ENCODE measurements at places on chromosomes 7 and 10.

DNA sequence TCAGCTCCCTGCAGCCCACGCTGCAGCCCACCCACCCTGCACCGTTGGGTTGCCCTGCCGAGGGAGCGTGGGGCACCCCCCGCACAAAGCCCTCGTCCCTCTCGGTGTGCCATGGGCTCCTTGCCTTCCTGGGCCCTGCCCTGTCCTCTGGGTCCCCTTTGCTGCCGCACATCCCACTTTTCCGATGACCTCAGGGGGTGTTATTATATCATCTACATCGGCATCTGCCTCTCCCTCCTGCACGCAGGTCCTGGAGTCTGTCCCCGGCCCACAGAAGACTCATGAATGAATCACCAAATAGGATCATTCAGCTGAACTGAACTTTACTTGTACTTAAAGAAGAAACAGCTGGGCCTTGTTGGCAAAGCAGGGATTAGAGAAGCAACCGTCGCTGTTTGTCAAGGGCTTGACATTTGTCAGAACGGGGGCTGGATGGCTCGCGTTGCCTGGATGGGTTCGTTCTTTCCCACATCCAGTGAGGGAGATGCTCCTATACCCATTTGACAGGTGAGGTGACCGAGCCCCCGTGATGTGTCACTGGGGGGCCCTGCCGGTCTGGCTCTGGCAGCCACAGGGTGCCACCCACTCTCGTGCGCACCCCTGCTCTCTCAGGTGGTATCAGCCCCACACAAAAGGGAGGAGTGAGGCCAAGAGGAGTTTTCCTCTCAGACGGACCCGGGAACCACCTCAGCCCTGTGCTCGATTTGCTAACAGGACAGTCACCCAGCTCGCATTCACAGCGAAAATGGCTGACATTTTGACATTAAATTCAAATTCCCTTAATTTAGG, 58.6 kb upstream of the EBF3 start:
- DNase-seq = no peak

DNA sequence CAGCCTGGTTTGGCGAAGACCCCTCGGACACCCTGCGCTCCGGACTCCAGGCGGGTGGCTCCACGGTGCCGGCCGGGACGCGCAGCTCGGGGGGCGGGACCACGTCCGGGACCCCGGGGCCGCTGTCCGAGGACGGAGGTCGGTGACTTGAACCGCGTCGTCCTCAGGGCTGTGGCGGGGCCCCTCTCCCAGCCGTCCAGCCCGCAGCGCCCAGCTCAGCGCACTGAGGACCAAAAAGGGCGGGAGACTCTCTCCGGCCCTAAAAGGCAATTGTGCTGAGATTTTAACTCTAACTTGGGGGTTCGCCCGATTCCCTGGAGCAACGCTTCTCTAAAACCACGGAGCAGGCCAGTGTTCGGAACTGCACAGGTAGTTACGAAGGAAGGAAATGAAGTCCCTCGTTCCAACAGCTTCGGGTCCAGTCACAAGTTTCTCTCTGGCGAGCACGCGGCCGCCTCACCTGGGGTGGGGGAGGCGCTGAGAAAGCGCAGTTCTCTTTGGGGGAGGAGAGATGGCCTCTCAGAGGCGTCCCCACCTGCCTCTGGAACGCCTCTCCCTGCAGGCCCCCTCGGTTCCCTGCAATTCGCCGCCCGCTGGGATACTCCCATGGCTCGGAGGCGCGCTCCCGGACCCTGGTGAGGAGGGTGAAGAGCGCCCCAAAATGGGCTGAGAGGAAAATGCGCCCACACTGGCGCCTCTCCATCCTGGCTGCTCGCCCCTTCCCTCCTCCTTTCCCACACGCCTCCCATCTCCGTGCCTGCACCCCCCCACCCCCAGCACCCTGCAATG, 352.7 kb downstream of the DNAJB6 start:
- no peak for DNase-seq

GRCh38 chr10:5751601-5752253, 61.5 kb downstream of the GDI2 start:
- DNase-seq = no peak

- peak; percentile 81 for DNase-seq
Observed at GRCh38 chr10:124306922-124307371, 111.8 kb downstream of the OAT start.

DNA sequence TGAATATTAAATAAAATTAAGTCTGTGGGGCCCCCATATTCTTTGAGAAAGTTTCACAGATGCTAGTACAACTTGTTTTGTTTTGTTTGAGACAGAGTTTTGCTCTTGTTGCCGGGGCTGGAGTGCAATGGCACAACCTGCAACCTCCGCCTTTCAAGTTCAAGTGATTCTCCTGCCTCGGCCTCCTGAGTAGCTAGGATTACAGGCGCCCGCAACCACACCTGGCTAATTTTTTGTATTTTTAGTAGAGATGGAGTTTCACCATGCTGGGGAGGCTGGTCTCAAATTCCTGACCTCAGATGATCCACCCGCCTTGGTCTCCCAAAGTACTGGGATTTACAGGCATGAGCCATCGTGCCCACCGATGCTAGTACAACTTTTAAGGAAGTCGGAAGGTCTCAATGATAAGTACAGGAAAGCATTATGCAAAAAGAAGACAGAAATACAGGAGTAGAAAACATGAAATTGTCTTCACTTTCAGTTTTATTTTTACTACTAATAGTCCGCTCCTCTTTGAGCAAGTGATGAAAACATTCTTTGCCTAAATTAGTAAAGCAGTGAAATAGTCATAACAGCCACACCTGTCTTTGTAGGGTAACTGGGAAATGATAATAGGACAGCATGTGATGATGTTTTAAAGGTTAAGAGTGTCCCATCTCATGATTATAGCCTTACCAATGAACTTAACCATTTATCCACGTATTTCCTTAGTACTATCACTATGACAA, 147.5 kb downstream of the SEMA3D start:
- DNase-seq = no peak

DNA sequence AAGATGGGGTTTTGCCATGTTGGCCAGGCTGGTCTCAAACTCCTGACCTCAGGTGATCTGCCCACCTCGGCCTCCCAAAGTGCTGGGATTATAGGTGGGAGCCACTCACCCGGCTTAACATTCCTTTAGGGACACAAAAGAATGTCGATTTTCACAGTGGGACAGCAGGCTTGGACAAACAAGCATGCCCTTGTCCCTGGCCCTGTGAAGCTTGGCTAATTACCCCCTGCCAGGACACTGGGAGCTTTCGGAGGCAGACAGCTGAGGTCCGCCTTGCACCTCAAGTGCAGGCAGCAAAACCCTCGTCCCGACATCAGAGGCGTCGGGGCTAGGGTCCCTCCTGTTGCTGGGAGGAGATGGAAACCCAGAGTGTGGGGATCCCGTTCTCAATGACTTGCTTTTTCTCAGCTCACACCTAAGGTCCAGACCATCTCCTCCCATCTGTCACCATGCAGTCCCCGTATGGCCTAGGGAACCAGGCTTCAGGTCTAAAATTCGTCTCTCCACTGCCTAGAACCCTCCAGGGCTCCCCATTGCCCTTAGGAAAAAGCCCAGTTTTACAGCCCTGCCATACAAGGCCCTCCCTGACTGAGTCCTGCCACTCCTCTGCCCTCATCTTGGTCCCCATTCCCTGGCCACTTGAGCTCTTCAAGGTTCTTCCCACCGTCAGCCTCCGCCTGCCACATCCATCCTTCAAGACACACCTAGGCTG, 6.3 kb upstream of the CLIP2 start:
- no peak for DNase-seq

GRCh38 chr10:62433181-62433692, 59.1 kb downstream of the ZNF365 start:
- DNase-seq = peak; percentile 81

GRCh38 chr10:78301481-78301880, 267.8 kb downstream of the RPS24 start:
- DNase-seq = no peak

- DNase-seq = no peak
Observed at GRCh38 chr10:48923748-48924147, 15.9 kb downstream of the LRRC18 start.

- DNase-seq = no peak
Observed at GRCh38 chr7:16318989-16319915, 102.1 kb downstream of the CRPPA start.

DNA sequence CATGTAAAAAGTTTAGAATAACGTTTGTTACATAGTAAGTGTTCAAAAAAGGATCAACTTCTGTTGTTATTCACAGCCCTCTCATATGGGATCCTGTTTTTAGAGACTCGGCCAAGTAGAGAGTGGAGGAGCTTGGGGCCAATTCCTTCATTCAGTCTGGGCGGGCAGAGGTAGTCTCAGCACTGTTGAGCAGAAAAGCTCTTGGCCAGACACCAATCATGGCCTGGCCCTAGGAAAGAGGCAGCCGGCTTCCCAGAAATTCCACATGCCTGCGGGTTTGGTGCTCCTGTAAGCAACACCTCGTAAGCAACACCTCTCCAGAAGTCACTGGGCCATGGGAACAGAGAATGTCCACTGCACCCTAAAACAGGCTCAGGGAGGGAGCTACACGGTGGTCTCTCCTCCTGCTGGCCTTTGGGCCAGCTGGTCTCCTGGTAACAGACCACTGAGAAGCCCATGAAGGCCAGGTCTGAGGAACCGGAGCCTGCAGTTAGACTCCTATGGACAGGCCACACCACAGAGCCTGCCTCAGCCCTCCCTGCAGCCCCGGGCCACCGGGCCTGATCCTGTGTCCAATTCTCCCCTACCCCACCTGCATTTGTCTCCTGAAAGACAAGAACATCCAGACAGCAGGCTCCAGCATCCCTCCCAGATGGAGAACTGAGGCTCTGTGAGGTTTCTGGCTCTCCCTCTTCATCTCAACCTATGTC, 149.1 kb downstream of the GRID1 start:
- no peak for DNase-seq

- peak; percentile 49 for DNase-seq
Observed at GRCh38 chr7:5452937-5453540, 29.4 kb upstream of the TNRC18 start.

DNA sequence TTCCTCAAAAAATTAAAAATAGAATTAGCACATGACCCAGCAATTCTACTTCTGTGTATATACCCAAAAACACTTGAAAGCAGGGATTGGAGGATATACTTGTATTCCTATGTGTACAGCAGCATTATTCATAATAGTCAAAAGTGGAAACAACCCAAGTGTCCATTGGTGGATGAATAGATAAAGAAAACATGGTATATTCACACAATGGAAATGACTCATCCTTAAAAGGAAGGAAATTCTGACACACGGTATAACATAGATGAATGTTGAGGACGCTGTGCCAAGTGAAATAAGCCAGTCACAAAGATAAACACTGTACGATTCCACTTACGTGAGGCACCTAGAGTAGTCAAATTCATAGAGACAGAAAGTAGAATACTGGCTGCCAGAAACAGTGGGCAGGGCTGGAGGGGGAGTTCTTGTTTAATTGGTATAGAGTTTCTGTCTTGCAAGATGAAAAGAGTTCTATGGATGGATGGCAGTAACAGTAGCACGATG, 26.6 kb upstream of the KAT6B start:
- DNase-seq = peak; percentile 22

GRCh38 chr7:87312215-87312865, 33.1 kb upstream of the CROT start:
- peak; percentile 36 for DNase-seq

- no peak for DNase-seq
Observed at GRCh38 chr7:107021600-107021999, 22.9 kb upstream of the PRKAR2B start.

DNA sequence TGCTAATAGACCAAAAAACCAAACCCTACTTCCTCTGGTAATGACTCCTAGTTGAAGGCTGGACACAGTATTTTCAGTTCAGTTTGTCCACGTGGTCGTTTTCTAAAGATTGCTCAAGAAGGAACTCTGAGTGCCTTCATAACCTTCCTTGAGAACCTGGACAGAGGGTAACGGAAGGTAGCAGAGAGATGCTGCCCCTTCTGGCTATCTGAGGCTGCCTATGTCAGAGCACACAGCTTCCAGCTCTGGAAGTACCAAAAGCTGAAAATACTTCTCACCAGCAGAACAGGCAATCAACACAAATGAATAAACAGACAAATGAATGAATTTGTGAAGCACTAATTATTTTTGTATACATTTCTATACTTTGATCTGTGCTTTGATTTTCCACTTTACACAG, 85.2 kb downstream of the AMPH start:
- DNase-seq = no peak

GRCh38 chr7:21939136-21939857, 6.4 kb downstream of the CDCA7L start:
- DNase-seq = peak; percentile 16

- DNase-seq = no peak
Observed at GRCh38 chr10:4022473-4022872, 237.5 kb upstream of the KLF6 start.

- DNase-seq = no peak
Observed at GRCh38 chr10:49150426-49150825, 16.6 kb upstream of the FAM170B start.

DNA sequence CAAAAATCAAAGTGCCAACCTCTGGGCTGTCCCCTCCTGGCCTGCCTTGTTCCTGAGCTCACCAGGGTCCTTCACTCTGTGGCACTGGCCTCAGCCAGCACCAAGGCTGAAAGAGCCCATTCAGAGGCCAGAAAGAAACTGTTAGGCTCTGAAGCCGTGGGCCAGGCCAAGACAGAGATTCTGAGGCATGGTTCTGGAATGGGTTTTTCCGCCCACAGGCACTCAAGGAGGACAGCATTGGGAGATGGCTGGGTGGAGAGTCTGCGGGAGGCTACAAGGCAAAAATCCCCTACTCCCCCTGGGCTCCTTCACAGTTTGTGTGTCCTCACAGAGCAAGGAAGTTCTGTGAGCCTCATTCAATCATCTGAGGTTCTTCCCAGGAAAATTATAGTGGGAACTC, 31.7 kb downstream of the GRIFIN start:
- DNase-seq = no peak

DNA sequence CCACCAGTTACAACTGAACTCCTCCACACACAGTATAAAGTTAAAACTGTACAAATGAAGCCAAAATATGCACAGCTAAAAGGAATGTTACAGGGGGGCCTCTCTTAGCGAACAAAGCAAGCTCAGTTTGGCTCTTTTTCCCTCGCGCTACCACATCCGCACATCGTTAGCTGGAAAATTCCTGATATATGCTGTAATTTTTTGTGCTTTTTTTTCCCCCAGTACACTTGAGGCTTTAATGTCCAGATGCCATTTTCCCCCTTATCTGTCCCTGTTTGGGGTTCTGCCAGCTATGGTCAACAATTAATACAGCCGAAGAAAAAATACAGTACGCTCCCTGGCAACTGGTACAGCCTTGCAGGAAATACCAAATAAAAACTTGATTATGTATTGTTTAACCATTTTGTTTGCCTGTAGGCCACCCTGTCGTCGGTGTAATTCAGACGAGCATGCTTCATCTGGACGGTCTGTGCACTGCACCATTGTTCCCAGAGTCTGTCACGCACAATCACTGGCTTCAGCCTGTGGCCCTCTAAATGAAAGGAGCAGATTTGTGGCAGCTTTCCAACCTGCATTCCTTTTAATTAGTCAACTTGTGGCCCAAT, 108.1 kb upstream of the FAM133B start:
- DNase-seq = no peak

GRCh38 chr7:142553216-142553615, 196.1 kb upstream of the PRSS1 start:
- no peak for DNase-seq

- DNase-seq = no peak
Observed at GRCh38 chr10:89458291-89458690, 43.9 kb downstream of the IFIT5 start.

Data from inflammatory macrophage treated with lipopolysaccharide for 1 hour (primary cell).